Foreskin melanocyte (primary cell): ENCODE measurements at places on chromosomes 16 and 17.

- no peak for DNase-seq
Measured at GRCh38 chr17:28858801-28859355, 4.1 kb downstream of the ERAL1 start.

DNA sequence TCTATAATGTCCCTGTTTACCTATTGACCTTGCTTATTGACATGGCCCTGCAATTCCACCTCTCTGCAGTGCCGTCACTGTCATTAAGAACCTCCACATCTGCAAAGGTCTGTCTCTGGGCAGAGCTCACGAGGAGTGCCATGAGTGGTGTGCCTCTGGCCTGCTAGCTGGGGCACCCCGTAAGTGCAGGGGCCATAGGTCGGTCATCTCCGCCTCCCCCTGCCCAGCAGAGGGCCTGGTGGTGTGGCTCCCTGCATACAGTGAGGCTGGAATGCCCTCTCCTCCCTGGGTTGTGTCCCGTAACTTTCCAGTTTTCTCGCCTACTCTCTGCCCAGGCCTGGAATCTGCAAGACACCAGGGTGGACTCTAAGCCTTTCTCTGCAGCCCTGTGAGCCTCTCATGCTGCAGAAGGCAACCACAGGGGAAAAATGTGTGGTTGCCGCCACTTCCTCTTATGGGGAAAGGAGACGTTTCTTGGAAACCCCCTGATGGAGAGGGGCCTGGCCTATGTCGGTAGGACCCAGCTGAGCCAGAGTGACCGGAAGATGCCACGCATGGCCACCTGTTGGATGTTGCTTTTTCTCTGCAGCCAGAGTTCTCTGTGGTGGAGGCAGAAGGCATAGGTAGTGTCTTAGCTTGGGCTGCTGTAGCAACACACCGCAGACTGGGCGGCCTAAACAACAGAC lies 2.7 kb upstream of the SNX20 start:
- no peak for DNase-seq

- DNase-seq: no peak
Measured at GRCh38 chr17:8997994-8998628, 23.2 kb upstream of the NTN1 start.

DNA sequence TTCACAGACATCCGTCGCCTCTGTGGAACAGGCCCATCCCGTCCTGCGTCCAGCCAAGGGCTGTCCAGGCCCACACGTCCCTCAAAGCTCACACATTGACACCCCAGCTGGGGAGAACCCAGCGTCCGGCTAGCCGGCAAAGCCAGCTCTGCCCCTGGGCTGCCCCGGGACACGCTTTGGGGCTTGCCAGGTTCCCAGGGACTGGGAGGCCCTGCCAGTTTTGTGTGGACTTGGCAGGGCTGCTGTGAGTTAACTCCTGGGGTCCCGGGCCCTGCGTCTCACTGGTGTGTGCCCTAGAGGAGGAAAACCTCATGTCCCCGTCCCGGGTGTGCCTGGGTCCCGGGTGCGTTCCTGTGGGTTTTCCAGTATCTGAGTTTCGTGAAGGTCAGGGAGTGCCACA lies 6.3 kb downstream of the SOX8 start:
- DNase-seq: no peak

GRCh38 chr17:49914664-49915063 lies 54.3 kb upstream of the DLX4 start:
- no peak for DNase-seq

- no peak for DNase-seq
Measured at GRCh38 chr17:47620503-47621245, 29.0 kb upstream of the KPNB1 start.

GRCh38 chr16:14369734-14370598 lies 260.1 kb downstream of the PARN start:
- DNase-seq: no peak

GRCh38 chr16:78275420-78275819 lies 176.0 kb downstream of the WWOX start:
- DNase-seq: no peak

GRCh38 chr16:16116841-16117240 lies 106.5 kb downstream of the ABCC6 start:
- DNase-seq: no peak

DNA sequence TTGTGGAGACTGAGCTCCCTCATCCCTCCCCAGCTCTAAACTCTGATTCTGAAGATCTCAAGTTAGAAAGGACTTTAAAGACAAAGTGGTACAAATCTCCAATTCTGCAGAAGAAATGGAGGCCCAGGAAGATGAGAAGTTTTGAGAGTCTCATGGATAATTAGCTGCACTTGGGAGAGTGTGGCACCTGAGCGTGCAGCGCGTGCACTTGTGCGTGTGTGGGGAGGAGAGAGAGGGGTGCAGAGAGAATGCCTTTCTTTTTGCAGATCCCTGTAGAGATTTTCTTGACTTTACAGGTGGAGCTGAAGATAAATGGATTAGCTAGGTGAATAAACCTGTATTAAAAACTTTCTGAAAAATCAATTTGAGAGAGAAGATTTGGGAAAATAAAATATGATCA lies 14.8 kb upstream of the AKTIP start:
- no peak for DNase-seq

DNA sequence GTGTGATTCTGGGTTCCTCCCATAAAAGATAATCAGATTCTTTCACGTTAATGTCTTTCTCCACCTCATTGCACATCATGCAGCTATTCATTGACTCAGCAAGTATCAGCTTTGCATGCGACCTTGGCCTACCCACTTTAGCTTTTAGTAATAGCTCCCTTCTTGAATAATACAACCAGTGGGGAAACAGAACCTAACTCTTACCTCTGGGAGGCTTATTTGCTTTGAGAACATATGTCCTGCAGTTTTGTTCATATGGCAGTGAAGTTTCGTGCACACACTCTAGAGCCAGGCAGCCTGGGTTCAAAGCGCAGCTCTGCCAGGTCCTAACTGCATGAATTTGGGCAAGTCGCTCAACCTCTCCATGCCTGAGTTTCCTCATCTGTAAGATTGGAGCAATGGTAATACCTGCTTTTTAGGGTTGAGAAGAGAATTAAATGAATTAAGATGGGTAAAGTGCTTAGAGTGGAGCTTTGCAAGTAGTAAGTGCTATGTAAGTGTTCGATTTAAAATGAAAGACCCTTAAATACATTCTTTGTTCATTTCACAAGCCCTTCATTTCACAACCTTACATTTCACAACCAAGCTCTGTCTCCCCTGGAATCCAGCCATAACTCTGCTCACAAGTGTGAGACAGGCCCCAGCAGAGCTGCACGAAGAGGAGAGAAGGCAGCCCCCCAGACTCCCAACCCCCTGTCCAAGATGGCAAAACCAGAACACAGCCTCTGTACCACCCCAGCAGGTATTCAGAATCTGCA lies 29.3 kb downstream of the MAPT start:
- DNase-seq: no peak

DNA sequence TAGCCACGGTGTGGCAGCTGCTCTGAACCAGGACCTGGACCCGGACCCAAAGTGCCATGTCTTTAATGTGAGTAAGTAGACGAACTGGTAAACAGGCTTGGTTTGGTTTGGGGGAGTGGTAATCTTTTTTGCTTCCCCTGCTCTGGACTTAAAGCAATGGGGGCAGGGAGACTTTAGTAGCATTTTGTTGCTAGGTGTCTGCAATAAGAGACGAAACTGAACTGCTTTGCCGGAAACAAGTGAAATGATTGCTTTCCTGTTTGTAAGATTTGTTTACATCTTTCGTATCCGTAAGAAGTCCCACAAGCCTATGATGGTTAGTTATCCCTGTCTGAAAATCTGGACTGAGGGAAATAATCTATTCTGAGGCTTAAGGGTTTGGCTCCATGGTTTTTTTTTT lies 21.5 kb downstream of the PRCD start:
- no peak for DNase-seq

DNA sequence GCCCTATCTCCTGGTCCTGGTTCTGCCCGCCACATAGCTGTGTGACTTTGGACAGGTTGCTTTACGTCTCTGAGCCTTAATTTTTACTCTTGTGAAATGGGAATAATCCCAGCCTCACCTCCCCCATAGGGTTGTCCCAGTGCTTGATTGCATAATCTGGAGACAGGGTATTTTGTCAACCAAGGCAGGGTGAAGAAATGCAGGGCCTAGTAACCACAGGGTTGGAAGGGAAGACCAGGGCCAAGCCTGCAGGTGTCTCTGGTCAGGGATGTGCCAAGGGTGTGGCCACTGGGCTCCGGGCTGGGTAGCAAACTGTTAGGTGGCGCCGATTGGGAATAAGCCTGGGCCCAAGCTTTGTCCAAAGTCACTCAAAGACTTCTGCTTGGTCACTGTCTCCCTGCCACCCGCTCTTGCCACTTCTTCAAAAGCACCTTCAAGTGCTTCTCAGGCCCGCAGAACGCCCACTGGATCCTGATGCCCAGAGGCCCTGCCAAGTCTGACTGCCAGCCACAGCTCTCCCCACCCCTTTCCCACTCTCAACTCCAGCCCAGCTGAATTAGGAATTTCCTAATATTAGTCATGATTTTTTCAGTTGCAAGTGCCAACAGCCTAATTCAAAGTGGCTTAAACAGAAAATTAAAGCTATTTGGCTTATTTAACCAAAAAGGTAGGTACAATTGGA lies 20.6 kb upstream of the COL1A1 start:
- DNase-seq: no peak

DNA sequence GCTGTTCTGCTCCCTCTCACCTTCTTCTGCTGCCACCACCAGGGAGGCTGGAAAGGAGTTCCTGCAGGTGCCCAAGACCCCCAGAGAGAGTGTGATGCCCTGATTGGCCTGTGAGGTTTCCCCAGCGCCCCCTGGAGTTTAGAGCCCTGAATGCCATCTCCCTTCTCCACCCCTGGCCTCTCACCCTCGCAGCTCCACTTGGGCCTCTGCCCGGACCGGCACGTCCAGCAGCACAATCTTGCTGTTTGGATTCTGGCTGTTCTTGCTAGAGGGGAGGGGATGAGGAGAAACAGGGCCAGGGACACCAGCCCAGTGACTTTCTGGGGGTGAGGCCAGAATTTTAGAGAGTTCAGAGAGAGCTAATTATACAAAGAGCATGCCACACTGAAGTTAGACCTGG lies 12.5 kb upstream of the FAM171A2 start:
- DNase-seq: no peak

DNA sequence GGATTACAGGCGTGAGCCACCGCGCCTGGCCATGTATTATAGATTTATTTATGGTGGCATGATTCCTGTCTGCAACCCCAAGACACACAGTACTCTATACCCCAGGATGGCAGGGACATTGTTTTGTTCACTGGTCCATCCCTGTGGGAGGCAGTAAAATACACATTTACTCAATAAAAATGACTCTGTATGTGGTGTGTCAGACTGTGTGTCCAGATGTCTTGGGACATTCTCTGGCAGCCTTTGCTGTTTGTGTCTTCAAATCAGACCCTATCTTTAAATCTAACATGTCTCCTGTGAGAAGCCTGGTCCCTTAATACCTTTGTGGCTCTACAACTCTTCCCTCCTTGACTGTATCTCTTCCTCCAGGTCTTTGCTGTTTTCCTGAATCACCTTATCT lies 1.7 kb upstream of the COASY start:
- DNase-seq: no peak

DNA sequence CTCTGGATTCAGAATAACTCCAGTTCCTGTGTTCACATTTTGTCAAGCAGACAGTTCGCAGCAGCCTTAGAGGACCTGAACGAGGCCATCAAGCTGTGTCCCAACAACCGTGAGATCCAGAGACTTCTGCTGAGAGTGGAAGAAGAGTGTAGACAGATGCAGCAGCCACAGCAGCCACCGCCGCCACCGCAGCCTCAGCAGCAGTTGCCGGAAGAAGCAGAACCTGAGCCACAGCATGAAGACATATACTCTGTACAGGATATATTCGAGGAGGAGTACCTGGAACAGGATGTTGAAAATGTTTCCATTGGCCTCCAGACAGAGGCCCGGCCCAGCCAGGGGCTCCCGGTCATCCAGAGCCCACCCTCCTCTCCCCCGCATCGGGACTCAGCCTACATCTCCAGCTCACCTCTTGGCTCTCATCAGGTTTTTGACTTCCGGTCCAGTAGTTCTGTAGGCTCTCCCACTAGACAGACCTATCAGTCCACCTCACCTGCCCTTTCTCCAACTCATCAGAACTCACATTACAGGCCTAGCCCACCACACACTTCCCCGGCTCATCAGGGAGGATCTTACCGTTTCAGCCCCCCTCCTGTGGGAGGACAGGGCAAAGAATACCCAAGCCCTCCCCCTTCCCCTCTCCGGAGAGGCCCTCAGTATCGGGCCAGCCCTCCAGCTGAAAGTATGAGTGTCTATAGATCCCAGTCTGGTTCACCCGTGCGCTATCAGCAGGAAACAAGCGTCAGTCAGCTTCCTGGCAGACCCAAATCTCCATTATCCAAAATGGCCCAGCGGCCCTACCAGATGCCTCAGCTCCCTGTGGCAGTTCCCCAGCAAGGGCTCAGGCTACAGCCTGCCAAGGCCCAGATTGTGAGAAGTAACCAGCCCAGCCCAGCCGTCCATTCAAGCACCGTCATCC lies 25.9 kb downstream of the CYB561 start:
- DNase-seq: no peak

- DNase-seq: no peak
Measured at GRCh38 chr17:73135766-73136165, 29.0 kb upstream of the SSTR2 start.

DNA sequence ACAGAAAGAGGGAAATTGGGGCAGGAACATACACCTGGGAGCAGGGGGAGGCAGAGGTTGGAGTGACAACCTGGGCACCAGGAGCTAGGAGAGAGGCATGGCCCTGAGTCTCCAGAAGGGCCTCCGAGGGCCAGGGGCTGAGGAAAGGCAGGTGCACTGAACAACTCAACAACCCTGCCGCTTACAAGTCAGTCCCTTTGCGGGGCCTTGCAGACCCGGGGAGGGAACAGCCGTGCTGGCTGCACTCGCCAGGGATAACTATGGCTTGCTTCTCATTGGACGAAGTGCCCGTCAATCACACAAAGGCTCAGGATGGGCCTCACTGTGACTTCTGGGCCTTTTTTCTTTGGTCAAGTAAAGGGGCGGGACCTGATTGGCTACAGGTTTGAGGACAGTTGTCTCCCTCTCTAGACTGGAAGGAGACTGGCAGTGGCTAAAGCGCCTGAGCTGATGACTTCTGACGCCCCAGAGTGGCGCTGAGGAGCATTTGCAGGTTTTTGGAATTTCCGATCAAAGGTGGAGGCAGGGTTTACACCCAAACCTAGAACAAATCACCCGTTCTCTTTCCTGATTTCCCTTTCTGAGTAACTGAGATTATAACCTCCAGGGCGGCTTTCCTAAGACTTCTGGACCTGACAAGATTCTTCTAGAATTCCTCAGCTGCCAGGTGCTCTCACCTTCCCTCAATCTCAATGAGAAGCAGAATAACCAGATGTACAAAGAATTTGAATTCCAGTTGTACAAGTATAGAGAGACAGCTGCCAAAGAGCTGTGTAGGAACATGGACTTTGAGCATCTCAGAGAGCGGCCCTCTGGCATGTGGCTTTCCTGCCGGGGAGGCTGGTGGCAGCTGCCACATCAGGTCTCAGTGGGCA lies 27.6 kb upstream of the ST6GALNAC2 start:
- no peak for DNase-seq

- DNase-seq: no peak
Measured at GRCh38 chr16:51045794-51046193, 105.3 kb downstream of the SALL1 start.

GRCh38 chr16:88961011-88961410 lies 16.0 kb downstream of the CBFA2T3 start:
- DNase-seq: no peak
